ENCODE measurements at places on chromosomes 3 and 15. TPM values are rescaled to one million over a fixed set of nuclear protein-coding genes. Genes with fewer than 3 reads are reported as not detected.

DNA sequence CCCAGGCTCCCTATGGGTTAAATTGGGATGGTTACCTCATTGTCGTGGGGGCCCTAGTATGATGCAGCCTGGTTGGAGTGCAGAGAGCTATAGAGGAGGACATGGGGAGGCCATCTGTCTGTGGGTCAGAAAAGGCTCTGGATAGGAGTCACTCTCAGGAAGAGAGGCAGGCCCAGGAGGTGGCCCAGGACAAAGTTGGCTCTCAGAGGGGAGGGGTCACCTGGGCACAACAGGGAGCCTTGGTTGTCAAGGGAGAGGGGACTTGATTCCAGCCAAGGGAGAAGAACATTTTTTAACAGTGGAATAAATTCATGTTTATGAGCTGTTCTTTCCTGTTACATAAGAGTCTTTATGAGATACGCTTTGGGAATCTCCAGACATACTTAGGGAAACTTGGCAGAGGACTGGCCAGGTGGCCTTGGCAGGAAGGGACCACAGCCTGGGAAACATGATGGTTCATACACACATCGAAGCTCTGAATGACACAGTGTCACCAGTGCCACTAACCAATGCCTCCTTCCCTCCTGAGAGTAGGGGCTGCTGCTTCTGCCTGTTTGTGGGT is 27.5 kb upstream of the LCTL start:
- no peak for DNase-seq

DNA sequence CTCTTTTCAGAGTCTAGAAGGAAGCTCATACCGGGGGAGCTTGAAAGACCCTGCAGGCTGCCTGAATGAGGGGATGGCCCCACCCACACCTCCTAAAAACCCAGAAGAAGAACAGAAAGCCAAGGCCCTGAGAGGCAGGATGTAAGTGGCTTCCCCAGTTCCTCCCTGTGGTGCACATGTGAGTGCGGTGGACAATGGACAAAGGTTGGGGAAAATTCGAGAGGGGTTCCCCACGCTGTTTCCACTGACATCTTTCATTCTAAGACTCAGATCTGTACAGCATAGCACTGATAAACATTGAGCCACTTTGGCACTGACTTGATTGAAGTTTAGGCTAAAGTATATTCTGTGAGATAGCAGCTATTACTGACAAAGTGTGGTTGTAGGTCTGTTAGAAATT is 79.5 kb upstream of the UMPS start:
- no peak for DNase-seq

DNA sequence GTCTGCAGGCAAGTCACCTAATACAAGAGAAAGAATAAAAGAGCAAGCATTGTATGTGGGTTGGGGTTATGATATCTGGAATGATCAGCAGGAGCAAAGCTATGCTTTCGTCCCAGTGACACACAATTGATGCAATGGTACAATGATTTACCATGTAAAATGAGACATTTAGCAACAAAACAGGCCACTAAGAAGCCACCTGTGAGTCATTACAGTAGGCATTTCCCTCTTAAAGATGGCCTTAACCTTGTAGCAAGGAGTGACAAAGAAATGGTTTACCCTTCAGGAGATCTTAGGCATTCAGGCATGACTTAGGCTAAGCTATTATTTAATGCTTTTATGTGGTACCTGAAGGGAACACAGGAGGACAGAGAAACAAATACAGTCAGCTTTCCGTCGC is 373.3 kb upstream of the RBMS3 start:
- no peak for DNase-seq

- no peak for DNase-seq
Measured at GRCh38 chr15:68028137-68028887, 25.8 kb upstream of the PIAS1 start.

- no peak for DNase-seq
Measured at GRCh38 chr3:43074901-43075689, 30.8 kb downstream of the POMGNT2 start.

DNA sequence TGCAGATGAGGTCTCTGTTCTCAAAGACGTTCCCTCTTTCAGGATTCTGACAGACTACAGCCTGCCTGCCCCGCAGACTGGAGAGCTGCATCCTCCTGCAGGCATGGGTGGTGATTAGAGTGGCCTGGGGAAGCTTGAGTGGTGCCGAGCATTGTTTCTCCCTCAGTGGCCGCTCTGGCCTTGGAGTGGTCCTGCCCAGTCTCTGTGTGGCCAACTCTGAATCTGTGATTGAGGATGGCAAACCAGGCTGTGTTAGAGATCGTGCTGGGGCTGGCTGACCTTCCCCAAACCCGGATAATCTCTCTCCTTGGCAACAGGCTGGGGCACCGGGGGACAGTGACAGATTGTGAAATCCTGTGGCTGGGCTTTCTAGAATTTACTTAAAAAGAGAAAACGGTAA is 11.0 kb upstream of the ADCY5 start:
- DNase-seq, result no peak

GRCh38 chr3:100009276-100010086 is 104.8 kb downstream of the FILIP1L start:
- DNase-seq, result no peak

DNA sequence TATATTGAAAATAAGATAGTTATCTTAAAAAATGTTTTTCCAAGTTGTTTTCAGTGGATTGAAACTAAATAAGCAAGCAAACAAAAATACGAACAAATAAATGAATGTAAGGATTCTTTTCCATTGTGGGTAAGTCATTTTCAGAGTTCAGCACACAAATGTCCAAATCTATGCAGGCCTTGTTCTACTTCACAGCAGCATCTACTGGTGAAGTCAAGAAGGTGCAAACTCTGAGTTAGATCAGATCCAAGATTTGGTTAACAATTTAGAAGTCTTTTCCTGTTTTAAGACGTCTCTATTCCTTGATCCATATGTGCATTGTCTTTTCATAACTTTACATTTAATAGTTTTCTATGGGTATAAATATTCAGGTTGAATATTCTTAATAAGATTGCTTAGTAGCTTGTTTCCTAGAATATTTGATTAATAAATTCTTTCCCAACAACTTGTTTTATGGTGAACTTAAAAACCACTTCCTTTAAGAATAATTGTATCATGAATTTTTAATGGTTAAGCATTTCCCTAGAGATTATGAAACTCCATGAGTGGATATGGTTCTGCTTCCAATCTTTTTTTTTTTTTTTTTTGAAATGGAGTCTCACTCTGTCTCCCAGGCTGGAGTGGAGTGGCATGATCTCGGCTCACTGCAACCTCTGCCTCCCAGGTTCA is 10.5 kb downstream of the PTX3 start:
- no peak for DNase-seq

GRCh38 chr3:50125541-50126286 is 29.4 kb upstream of the SEMA3F start:
- no peak for DNase-seq

DNA sequence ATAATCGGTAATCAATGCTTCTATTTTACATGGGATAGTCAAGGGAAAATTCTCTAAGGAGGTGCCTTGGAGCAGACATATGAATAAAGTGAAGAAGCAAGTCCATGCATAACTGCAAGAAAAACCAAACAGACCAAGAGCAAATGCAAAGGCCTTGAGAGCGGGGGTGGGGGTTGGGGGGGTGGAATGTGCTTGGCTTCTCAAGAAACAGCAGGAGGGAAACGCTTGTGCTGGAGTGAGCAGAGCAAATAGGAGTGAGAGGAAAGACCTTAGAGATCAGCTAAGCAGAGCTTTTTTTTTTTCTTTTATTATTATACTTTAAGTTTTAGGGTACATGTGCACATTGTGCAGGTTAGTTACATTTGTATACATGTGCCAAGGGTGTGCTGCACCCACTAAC is 260.8 kb downstream of the ARPP21 start:
- DNase-seq, result no peak

DNA sequence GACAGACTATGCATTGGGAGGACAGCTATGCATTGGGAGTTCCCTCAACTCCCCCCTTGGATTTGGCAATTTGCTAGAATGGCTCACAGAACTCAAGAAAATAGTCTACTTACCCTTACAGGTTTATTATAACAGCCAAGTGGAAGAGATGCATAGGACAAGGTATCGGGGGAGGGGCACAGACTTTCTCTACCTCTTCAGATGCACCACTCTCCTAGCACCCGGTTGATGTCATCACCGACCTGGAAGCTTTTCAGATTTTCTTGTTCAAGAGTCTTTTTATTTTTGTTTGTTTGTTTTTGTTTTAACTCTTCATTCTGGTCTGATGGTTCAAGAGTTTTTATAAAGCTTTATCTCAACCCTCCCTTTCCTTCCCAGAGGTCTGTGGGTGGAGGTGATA is 20.7 kb upstream of the ADAMTS9 start:
- DNase-seq, result no peak

- no peak for DNase-seq
Measured at GRCh38 chr3:148584438-148584837, 113.3 kb upstream of the AGTR1 start.

DNA sequence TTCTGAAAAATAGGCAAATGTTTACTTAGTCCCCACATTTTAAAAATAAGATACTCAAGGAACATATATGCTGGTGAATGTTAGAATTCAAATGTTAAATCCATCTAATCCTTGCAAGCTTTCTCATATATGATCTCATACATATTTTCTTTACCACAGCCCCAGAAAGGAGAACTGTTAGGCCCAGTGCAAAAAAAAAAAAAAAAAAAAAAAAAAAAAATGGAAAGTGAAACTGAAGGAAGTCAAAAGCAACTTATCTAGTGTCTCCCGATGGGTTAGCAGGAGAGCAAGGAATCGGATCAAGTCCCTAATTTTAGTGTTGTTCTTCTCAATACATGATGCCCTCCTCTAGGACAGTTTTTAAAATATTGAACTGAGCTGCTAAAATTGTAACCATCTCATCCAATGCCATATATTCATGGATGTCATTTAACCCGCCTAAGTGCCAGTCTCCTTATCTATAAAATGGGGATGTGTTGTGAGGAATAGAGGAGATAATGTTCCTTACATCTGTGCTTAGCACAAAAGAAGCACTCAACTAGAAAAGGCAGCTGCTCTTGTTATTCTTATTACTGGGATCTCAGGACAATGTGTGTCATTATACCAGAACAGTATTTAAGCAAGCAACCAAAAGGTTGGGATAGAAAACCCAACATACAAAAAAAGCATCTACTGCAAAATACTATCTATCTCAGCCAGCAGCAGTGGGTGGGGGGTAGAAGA is 279.7 kb downstream of the MAGI1 start:
- DNase-seq, result no peak

- no peak for DNase-seq
Measured at GRCh38 chr3:56753206-56753820, 48.4 kb downstream of the ARHGEF3 start.

GRCh38 chr15:85771781-85772445 is 22.8 kb downstream of the KLHL25 start:
- DNase-seq, result peak; percentile 84

GRCh38 chr3:31219131-31219843 is 313.4 kb upstream of the STT3B start:
- DNase-seq, result no peak

DNA sequence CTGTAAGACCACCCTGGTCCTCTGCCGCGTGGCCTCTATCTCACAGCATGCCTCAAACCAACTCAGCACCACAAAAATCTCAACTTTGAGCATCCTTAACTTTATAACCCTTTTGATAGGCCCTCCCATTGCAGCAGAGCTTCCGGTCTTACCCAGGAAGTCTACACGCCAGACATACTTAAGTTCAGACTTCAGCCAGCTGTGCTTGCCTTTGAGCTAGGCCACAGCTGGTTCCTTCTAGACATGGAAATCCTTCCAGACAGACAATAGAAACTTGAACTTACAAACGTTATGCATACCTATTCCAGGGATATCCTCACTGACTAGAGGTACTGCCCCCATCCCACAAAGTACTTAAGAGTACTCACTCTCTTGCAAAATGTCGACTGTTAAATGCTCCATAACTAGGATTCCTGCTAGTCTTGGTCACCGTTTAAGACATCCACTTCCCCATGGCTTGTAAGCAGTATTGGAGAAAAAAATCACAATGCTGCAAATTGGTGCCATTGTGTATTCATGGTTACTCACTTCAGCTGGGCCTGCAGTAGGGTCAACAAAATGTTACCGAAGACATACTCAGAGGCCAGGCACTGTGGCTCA is 183.5 kb downstream of the TBL1XR1 start:
- no peak for DNase-seq

GRCh38 chr3:23079976-23080375 is 123.2 kb upstream of the UBE2E2 start:
- DNase-seq, result no peak

Gene CLRN1
- not detected for polyA plus RNA-seq

Gene SENP8
- 4.0 TPM for polyA plus RNA-seq

Gene SH3GL3
- polyA plus RNA-seq, result 18.6 TPM

Gene ABHD17C
- polyA plus RNA-seq, result 32.0 TPM

Gene CXCR6
- 1.0 TPM for polyA plus RNA-seq

Gene IQCF5
- polyA plus RNA-seq, result not detected

Gene CNTN6
- polyA plus RNA-seq, result 7.4 TPM

Gene STRIT1
- polyA plus RNA-seq, result 1.6 TPM

Gene MBNL1
- 111 TPM for polyA plus RNA-seq

Gene SCAANT1
- 1.6 TPM for polyA plus RNA-seq

Gene CIP2A
- 9.6 TPM for polyA plus RNA-seq

Gene SYNPR
- 0.25 TPM for polyA plus RNA-seq
